ENCODE measurements at places on chromosomes 7 and 10. TPM values are rescaled to one million over a fixed set of nuclear protein-coding genes. Genes with fewer than 3 reads are reported as not detected.

DNA sequence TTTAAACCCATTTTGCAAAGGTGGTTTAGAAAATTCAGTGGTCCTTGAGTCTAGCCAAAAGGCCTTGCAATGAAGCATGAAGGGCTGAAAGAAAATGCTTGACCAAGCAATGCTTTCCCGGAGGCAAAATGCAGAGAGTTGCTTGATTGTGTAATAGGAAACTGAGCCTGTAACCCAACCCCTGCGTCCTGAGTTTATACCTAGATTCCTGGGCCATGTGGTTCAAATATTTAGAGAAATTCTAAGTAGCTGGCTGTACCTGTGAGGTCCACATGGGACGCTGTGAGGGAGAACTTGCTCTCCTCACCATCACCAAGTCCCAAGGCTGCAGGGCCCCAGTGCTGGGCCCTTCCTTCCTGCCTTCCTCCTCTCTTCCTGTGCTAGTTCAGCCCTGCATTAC, 45.7 kb downstream of the CXCL12 start:
- DNase-seq: no peak

DNA sequence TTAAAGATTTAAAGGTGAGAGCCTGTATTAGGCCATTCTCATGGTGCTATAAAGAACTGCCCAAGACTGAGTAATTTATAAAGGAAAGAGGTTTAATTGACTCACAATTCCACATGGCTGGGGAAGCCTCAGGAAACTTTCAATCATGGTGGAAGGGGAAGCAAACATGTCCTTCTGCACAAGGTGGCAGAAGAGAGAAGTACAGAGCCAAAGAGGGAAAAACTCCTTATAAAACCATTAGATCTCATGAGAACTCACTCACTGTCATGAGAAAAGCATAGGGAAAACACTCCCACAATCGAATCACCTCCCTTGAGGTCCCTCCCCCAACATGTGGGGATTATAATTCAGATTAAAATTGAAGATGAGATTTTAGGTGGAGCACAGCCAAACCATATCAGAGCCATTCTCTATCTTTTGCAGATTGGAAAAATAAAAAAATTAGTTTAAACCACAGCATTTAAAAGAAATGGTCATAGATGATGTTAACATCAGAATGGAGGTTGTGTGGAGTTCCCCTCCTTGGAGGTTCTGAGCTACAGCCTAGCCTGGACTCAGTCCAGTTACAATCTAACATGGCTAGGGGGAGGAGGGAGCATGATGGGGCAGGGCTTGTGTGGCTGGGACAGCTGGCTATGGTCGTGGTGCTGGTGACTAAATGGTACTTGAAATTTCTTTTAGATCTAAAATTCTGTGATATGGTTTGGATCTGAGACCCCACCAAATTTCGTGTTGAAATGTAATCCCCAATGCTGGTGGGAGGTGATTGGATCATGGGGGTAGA, 33.1 kb downstream of the GSTO2 start:
- no peak for DNase-seq

DNA sequence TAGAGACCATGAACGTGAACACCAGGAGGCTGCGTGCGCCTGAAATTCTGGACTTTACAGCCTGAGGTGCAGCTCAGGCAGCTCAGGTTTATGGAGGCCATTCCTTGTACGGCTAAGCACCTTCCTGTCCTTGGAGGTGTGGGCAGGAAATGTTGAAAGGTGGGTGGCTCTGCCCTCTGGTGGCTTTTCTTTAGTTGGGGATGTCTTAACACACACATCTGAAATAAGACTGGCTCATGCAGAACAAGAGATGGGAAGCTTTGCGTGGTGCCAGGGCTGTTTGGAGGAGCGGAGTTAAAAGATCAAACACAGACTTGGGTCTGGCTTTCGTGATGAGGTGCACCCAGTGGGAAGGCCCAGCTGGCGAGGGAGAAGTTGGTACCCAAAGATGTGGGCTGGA, 64.1 kb downstream of the DOCK1 start:
- DNase-seq: peak; percentile 60

The MKX gene
- 0.31 TPM for total RNA-seq

GRCh38 chr10:122292376-122292775, 21.3 kb downstream of the BTBD16 start:
- DNase-seq: no peak

The EPO gene
- total RNA-seq: 0.44 TPM

The LRRC18 gene
- not detected for total RNA-seq

DNA sequence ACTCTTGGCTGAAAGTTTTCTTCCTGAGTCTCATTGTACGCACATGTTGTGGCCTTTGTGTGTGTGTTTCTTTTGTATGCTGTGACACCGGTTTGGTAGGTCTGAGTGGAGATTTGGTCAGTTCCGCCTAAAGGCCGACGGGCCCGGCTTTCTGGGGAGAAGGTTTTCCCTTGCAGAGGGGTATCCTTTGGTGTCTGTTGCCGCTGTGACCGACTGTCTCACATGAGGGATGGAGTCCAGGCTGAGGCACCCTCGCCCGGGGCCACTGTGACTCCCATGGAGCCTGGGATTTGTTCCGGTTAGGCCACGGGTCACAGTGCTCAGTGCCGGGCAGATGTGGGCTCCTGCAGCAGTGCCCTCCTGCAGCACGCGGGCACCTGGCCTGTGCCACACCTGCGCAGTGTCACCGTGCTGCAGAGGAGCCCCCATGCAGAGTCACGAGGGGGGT, 19.4 kb downstream of the INPP5A start:
- no peak for DNase-seq

GRCh38 chr7:155576900-155577508, 30.6 kb upstream of the CNPY1 start:
- DNase-seq: no peak

DNA sequence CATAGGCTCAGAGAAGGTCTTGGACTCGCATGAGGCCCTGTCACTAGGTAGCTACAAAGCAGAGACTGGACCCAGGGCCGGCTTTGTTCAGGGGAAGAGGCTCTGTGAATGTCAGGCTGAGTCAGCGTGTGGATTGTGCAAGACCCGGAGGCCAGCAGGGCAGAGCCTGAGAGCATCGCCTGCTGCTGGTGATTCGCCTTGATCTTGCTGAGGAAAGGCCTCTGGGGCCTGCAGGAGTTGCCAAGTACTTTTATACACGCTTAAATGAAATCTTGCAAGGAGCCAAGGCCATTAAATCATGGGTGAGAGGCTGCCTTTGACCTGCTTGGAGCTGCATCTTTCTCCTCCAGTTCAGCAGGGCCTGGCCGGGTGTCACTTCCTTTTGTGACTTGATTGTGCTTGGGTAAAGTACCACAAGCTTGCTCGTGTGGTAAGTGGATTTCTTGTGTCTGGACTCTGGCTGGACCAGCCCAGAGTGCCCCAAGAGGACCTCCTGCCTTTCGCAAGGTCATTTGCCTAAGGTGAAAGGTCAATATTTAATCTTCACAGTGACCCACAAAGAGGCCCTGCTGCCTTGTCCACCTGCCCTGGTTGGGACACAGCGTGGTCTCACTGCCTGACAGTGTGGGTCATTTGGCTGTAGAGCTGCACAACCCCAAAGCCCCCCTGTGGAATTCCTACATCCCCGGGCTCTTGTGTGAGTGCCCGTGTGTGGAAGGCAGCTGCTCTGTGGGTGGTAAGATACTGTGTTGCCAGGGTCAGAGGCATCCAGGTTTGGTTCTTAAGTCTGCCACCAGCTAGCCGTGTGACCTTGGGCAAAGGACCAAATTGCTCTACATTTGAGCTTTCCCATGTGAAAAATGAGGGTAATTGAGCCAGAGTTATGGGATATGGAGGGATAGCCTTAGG, 38.6 kb upstream of the SH2D4B start:
- peak; percentile 51 for DNase-seq

The GSAP gene
- total RNA-seq: 1.9 TPM

The TWIST1 gene
- total RNA-seq: not detected
